ENCODE measurements at places on chromosomes 7 and 10.

DNA sequence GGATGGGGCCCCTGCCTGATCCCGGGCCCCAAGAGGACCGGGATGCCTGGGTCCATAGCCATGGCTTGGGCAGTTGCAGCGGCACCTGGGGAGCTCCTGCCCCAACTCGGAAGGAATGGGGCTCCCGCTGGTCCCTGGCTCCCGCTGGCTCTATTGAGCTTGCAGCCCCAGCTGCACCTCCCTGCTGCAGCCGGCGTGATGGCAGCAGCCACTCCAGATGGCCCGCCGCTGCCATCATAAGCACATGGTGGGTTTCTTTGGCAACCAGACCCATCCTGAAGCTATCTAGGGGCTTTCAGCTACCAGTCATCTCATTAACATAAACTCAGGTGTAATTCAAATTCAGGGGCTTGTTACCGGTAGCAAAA is 11.1 kb upstream of the DNMBP start:
- no peak for DNase-seq

GRCh38 chr7:114242992-114243507 is 171.6 kb upstream of the FOXP2 start:
- DNase-seq = peak; percentile 92

DNA sequence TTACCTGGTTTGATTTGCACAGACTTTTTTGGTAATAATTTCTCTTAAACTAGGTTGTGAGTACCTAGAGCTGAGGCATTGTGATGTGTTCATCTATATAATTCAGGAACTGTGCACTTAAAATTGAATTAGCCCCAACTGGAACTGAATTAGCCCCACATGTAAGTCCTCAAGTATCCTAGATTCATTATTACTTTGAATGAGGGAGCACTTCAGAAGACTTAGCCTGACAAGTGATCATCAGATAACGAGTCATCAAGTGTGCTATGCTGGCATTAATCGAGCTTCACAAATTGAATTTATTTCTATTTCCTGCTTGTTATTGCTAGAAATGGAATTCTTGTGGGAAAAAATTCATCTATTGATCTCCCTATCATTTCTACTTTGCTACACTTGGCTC is 323.4 kb upstream of the SEMA3D start:
- DNase-seq = no peak

- DNase-seq = no peak
These were observed 193.1 kb upstream of the SEMA3C start for GRCh38 chr7:81111781-81112540.

DNA sequence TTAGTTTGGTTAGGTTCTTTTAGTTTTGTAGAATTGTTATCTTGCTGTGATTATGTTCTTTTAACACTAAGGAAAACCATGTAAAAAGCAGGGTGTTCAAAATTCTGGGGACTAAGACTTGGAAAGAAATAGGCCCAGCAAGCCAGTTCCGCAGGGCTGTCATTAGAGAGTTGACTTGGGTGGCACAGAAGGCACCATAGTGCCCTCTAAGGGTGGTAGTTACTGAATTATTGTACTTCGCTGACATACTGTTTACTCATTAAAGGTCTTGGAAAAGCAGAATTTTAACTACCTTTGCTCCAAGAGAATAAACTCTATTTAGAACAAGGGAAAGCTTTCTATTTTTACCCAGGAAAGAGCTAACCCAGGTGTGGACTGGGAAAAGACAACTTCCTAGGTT is 86.5 kb downstream of the OTUD1 start:
- DNase-seq = peak; percentile 36

DNA sequence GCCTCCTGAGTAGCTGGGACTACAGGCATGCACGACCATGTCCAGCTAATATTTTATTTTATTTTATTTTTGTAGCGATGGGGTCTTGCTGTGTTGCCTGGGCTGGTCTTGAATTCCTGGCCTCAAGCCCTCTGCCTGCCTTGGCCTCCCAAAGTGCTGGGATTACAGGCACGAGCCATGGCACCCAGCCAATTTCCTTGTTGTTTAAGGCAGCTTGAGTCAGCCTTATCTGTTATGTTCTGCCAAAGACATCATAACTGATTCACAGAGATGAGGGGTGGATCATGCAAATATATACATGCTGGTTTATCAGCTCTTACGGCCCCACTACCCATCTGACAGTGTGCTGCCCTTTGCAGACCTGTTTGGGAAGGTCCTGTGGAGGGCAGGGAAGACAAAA is 826.7 kb downstream of the TYW1 start:
- DNase-seq = no peak

DNA sequence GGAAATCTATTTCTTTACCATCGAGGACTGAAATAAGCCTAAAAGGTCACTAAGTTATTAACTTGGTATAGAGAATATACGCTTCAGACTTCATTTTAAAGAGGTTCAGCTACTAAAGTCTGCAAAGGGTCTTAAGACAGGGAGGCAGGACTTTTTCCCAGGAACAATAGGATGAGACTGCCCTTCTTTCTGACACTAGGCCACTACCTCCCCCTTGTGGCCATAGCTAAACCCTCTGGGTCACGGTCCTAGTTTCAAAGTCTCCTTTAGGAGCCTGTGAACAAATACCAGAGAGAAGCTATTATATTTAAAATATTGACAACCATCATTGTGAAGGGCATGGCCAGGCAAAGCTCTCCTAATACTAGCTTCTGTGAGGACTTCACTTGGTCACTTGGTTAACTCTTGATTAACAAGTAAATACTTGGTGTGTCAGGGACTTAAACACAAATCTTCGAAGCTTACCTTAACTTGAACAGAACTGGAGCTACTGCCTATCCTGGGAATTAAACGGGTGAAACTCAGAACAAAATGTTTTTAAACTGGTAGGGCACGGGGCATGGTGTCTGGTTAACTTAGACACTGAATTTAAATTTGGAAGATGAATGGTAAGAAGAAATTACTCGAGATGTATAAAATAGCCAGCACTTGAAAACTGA is 75.6 kb downstream of the CCDC6 start:
- peak; percentile 32 for DNase-seq

- DNase-seq = no peak
These were observed 242.5 kb downstream of the VTI1A start for GRCh38 chr10:112689327-112690072.

- DNase-seq = no peak
These were observed 113.3 kb downstream of the KCNMA1 start for GRCh38 chr10:77524281-77524711.

Data from SW480 (cell line).